Stimulated activated CD8-positive, alpha-beta memory T cell treated with anti-CD3 and anti-CD28 coated beads, Interleukin-12 subunit alpha, Interleukin-12 subunit beta, amount 100 ng/mL, for 4 hours (primary cell): ENCODE measurements at places on chromosomes 5 and 9.

- no peak for DNase-seq
Observed at GRCh38 chr9:99172124-99173091, 49.3 kb downstream of the ALG2 start.

DNA sequence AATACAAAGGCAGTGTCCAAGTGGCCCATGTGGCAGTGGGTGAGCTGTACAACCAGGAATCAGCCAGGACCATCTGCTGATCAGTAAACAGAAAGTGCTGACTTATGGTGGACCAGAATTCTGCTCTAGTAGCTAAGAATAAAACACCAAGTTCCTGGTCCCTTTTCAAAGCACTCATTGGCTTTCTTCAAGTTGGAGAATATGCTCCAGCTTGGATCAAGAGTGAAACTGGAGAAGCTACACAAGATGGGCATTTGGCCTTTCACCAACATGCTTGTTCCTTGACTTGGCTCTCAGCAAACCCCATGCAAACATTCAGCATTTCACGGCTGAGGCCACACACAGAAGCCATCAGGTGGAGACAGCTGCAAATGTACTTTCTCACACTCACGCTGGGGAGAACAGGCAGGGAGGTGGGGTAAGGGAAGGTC is 32.1 kb downstream of the MARCHF3 start:
- no peak for DNase-seq

DNA sequence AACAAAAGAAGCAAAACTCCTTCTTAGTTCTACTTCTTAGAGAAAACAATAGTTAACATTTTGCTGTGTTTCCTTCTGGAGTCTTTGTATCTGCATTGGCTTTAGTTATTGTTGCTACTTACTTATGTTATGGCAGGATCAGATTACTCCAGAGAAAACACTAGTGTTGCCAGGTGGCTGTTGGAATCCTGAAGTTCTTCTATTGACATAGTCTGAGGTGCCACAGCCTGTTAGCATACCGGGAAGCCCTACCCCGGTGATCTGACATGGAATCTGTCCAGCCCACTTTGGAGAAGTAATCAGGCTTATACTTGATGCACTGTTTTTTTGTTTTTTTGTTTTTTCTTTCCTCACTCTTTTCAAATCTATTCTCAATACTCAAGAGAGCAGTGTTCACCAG is 68.5 kb upstream of the CEP78 start:
- DNase-seq, result no peak

GRCh38 chr5:53575101-53575500 is 14.7 kb downstream of the NDUFS4 start:
- no peak for DNase-seq

DNA sequence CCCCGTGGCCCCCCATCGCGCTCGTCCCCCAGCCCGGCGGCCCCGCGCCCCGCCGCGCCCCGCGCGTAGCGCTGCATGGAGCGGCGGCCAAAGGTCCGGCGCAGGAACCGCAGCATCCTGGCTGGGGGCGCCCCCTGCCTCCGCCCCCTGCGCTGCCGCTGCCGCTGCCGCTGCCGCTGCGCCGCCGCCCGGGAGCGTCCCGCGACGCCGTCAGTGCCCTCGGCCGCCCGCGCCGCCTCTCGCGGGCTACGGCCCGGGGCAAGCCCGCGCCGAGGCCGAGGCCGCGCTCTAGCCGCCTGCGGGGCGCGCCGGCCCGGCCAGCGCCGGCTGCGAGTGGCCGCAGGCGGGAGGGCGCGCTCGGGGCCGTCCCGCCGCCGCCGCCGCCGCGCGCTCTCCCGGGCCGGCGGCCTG is 523 bp downstream of the EPB41L4B start:
- no peak for DNase-seq

DNA sequence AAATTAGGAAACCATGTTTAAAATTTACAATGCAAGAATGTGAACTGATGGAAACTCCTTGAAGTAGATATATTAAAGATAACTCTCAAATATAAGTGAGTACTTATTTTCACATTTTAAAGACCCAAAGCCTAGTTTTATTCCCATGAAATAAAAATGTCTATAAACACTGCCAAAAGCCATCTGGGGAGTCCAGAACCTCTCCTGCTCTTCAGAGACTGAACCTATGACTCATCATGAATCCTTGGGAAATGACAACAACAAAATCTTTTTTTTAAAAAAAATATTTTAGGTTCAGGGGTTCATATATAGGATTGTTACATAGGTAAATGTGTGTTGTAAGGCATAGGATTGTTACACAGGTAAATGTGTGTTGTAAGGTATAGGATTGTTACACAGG is 33.8 kb upstream of the FYB1 start:
- DNase-seq, result no peak

DNA sequence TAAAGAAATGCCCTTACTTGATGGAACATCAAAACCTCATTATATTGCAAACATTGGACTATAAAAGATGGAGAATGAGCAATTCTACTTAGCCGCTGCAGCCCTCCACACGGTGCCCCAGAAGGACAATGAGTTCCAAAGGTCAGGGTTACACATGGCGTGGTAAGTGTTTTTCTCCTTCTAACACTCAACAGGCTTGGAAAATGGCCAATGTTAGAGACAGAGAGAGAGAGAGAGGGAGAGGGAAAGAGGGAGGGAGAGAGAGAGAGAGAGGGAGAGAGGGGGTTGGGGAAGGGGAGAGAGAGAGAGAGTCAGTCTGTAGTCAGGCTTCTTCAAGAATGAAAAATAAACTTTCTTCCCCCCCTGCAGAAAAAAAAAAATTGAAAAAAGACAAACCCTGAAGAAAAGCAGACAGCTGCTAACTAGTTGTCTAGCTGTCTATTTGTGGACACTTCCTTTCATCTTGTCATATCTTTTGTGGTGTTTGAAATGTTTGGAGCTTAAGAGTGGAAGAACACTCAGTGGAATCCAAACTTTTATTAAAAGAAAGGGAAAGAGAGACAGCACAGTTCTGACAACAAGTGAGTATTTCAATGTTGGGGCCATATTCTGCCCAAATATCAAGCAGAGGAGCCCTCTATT is 324.8 kb downstream of the TMEM38B start:
- no peak for DNase-seq

DNA sequence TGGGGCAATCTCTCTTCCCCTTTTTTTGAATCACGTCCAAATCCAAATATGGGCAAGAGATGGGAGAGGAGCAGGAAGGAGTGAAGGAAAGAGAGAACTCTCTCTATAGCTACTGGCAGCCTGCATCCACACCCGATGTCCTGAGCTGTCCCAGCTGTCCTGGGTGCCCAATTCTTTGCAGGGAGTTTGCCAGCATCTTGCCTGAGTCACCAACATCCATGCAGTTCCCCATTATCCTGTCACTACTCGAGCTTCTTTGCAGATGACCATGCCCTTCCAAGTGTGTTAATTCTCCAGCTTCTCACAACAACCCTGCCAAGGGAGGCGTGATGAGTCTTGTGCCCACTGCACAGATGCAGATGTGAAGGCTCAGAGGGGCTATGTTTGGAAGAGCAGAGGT is 127.1 kb downstream of the NSG2 start:
- DNase-seq, result no peak

DNA sequence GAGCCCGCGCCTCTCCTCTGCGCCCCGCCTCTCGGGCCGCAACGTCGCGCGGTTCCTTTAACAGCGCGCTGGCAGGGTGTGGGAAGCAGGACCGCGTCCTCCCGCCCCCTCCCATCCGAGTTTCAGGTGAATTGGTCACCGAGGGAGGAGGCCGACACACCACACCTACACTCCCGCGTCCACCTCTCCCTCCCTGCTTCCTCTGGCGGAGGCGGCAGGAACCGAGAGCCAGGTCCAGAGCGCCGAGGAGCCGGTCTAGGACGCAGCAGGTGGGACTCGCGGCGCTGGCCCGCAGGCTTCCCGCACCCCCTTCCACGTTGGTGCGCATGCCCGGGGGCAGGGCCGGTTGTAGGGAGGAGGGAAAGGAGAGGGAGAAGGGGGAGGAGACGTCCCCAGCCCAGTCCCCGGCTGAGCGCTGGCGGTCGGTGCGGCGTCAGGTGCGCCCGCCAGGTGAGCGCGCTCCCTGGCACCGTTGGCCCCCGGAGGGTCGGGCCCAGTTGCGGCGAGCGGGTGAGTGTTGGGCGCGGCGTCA is at the start of gene OCLN:
Gene OCLN, plus strand, starts transcription at position 400 of the 532 bp plus-strand sequence. CDS start 11,455 bp downstream, outside the sequence.
- no peak for DNase-seq

DNA sequence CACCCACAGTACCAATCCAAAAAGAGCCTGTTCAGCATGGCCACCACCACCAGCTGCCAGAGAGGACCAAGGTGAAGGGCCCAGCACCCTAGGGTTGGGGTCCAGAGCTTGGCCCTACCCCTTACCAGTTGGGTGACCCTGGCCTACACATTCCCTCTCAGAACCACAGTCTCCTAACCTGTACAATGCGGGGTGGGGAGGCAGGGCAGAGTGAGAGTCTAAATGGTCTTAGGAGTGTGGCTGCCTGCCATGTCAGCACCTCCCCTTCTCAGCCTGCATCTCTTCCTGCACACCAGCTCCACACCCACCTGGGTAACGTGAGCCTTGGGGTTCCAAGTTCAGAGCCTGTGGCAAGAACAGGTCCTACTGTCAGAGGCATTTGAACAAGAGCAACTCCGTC is 92.2 kb downstream of the C5orf15 start:
- no peak for DNase-seq

GRCh38 chr5:17355586-17356346 is 138.3 kb downstream of the BASP1 start:
- DNase-seq, result no peak

- DNase-seq, result no peak
Observed at GRCh38 chr5:111735583-111736270, 21.3 kb downstream of the NREP start.

DNA sequence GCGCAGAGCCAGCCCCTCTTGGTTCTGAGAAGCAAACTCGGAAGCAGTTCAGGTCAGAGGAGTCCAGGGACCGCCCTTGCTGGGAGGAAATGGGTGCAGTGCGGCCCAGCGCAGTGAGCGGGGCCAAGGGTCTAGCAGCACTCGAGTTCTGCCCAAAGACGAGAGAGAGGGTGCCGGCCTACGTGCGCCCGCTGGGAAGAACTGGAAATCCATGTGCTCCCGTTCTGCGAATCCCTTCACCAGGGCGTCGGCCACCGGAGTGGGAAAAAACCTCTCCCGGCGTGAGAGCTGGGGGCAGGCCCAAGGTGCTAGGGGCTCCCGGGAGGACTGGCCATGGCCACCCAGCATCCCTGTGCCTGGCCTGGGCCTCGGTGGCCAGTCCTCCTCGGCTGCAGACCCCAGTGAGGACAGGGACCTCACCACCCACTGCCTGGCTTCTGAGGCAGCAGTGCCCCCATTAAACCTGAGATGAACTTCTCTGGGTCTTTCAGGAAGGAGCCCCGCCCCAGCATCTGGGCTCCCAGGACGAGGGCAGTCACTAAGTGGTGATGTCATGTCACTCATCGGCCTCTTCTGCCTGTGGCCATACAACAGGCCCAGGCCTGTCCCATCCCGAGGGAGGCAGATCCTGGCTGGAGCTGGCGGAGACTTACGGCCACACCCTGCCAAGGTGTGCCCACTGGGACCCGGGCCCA is 10.6 kb downstream of the TMEM250 start:
- no peak for DNase-seq

DNA sequence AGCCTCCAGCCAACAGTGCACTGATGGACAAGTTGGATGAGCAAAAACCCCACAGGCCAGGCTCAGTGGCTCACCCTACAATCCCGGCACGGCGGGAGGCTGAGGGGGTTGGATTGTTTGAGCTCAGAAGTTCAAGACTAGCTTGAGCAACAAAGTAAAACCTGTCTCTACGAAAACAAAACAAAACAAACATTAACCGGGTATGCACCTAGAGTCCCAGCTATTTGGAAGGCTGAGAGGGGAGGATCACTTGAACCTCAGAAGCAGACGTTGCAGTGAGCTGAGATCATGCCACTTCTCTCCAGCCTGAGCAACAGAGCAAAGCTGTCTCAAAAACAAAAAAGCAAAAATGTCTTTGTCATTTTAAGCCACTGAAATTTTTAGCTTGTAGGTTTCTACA is 55.1 kb upstream of the DMRT1 start:
- DNase-seq, result no peak
